ENCODE measurements at places on chromosomes 12 and 14.

- no peak for DNase-seq
These were observed 8.0 kb upstream of the ACTR10 start for GRCh38 chr14:58191763-58192601.

GRCh38 chr12:6528539-6529235 lies 5.6 kb upstream of the GAPDH start:
- no peak for DNase-seq

- no peak for DNase-seq
These were observed 76.4 kb downstream of the GPATCH2L start for GRCh38 chr14:76228138-76228537.

DNA sequence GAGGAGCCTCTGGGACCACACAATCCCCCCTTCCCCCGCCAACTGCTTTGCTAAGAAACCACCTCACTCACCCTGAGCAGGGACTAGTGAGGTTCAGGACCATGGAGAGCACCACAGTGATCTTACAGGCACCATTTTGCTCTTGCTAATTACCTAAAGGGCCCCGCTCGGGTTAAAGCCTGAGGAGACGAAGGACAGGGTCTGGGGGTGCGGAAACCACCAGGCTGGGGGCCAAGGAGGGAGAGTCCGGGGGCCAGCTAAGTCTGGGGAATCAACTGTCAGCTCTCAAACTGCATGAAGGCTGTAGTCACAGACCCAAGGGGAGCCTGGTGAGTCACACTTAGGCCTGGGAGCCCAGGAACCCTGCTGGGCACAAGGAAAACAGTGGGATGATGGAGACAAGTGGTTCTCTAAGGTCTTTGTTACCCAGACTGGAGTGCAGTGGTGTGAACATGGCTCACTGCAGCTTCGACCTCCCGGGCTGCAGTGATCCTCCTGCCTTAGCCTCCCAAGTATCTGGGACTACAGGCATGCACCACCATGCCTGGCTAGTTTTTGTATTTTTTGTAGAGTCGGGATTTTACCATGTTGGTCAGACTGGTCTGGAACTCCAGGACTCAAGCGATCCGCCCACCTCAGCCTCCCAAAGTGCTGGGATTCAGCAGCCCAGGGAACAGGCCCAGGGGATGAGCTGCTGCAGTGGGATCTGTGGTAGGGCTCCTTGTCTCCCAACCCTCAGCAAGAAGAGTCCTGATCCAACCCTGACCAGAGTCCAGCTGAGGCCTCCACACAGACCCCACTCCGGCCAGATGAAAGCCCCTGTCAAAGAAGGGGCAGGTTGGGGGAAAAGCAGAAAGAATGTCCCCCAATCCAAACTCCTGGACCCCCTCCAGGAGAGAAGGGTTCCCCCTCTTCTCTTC lies 98.8 kb downstream of the CALM1 start:
- peak; percentile 66 for DNase-seq

DNA sequence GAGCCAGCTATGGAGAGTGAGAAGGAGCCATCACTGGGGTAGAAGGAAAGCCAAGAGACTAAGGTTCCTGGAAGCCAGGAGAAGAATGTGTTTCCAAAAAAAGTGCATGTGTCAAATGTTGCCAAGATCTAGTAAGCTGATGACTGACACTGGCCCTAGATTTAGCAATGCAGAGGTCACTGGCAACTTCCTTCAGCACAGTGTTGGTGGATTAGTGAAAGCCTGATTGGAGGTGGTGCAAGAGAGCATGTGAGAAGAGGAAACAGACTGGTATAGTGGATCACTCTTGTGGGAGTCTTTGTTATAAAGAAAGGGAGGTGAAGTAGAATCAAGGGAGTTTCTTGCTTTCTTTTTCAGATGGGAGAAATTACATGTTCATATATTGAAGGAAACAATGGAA lies 34.1 kb upstream of the CHGA start:
- no peak for DNase-seq

- peak; percentile 56 for DNase-seq
These were observed 8.0 kb downstream of the IL23A start for GRCh38 chr12:56346675-56347074.

Measured in activated CD4-positive, alpha-beta T cell treated with anti-CD3 and anti-CD28 coated beads for 36 hours (primary cell).